ENCODE measurements at places on chromosomes 3 and 15.
A peak's percentile ranks its signal among the peaks of the same experiment; 100 is the strongest.

GRCh38 chr15:59791755-59792154, 102.6 kb upstream of the BNIP2 start:
- no peak for DNase-seq

DNA sequence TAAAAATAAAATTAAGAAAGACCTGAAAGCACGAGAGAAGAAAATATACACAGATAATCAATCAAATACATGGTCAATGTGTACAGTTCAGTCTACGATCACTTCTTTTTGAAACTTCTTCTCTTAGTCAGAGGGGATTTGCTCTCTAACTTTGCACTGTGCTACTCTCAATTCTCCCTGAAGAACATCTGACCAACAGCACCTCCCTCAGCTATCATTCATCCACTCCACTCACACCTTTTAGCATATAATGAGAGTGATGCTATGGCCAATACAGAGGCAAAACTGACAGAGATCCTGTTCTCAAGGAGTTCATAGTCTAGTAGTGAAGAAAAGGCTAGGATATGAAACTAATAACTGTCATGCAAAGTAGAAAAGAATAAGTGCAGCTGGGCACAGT, 45.9 kb downstream of the P3H2 start:
- DNase-seq, result no peak

DNA sequence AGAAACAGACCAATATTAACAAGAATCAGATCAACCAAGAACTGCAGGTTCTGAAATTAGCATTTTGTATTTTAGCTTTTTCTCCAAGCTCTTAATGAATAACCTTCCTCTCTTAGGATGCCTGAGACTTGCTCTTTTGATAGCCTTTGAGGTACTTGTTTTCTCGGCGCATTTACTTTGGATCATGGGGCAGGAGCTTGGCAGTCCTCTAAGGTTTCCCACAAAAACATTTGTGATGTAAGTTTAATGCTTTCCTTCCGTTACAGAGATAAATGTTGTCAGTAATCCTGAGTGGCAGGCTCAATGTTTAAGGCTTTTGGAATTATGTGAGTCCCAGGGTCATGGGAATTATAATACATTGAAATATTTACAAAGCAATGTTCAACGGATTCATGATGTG, 137.8 kb upstream of the SNTN start:
- DNase-seq, result no peak

- no peak for DNase-seq
Measured at GRCh38 chr3:197686899-197687298, 49.8 kb downstream of the RUBCN start.

DNA sequence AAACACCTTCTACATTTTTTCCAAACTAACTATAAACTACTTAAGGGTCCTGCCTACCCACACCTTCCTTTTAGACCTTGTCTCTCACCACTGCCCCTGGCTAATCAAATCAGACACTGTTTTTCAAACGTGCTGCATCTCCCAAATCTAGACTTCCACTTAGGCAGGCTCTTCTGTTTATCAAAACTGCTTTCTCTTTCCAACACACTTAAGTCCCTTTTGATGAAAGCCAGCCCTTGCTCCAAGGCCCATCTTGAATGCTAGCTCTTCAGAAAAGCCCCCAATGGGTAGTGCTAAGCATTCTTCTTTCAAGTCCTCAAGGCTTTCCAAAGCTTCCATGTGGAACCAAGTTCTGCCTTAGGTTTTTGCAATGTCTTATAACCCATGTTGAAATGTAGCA, 888.3 kb downstream of the TUSC7 start:
- no peak for DNase-seq

DNA sequence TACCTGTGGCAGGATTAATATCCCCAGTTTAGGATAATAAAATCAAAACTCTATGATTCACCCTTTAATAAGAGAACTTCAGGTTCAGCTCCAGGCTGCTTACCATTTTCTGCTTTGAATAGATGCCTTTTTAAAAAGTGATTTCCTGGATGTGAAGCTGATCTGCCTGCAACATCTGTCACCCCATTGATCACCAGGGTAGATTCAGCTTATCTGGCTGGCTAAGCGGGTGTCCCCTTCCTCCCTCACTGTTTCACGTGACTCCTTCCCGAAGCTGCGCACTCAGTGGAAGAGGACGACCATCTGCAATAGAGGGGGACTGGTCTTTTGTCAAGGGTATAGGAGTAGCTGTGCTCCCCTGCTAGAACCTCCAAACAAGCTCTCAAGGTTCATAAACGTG, 128.1 kb downstream of the IL1RAP start:
- DNase-seq, result no peak

- peak; percentile 99 for DNase-seq
Measured at GRCh38 chr3:136343873-136344555, 93.9 kb downstream of the PCCB start.

GRCh38 chr3:155211940-155212339, 81.5 kb downstream of the STRIT1 start:
- DNase-seq, result no peak

DNA sequence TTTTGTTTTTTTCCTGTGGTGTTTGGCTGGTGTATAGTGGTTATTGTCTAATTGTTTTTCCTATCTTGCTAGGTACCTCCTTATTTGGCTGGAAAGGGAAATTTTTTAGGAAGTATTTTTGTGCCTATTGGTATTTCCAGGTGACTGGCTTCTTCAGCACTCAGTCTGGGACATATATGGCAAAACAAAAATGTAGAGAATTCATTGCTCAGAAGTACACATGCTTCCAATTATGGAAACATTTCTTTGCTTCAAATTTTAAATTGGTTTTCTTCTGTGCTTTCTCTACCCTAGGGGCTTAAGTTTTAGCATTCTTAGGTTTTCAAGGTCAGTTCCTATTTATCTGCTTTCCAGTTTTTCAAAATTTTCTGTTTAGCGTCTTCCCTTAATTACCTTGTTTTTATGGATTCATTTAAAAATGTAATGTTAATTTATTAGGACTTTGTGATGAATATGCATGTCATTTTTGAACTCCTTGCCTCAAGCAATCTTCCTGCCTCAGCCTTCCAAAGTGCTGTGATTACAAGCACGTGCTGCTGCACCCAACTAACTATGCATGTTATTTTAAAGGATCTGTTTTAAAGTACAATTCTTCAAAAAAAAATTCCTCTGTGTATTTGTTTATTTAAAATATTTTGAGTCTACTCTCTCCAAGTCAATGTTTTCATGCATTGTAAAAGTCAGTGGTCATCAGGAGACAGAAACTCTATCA, 231.9 kb upstream of the DPPA4 start:
- DNase-seq, result peak; percentile 44

- peak; percentile 69 for DNase-seq
Measured at GRCh38 chr15:43225201-43225949, 4.6 kb upstream of the EPB42 start.

- DNase-seq, result no peak
Measured at GRCh38 chr3:161690299-161690620, 193.7 kb downstream of the OTOL1 start.

DNA sequence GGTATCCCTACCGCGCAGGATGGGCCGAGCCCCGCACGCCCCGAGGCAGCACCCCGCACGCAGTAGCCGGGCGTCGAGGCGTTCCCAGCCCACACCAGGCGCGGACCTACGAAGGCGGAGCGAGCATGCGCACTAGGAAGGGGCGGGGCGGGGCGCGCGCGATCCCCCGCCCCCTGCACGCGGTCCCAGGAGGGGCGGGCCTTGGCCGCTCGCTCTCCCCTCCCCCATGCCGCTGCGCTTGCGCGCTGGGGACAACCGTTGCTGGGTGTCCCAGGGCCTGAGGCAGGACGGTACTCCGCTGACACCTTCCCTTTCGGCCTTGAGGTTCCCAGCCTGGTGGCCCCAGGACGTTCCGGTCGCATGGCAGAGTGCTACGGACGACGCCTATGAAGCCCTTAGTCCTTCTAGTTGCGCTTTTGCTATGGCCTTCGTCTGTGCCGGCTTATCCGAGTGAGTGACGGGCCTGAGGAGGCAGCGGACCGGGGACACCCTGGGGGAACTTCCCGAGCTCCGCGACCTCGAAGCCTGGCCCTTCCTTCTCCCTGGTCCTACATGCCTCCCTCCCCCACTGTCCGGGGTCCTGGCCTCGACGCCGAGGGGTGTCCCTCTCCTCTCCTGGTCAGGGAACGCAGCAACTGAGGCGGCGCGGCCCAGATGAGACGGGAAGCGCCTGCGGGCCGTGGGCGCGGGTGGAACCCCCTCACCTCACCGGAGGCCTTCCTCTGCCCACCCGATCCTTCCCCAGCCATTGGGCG, at the start of gene SPESP1:
SPESP1 (plus strand) TSS at position 258 of the 755 bp plus-strand sequence; CDS start at position 387, 129 bp downstream.
- peak; percentile 82 for DNase-seq

GRCh38 chr15:96183514-96183850, 147.0 kb upstream of the NR2F2 start:
- DNase-seq, result no peak

GRCh38 chr3:177813322-177813721, 616.0 kb upstream of the TBL1XR1 start:
- no peak for DNase-seq

DNA sequence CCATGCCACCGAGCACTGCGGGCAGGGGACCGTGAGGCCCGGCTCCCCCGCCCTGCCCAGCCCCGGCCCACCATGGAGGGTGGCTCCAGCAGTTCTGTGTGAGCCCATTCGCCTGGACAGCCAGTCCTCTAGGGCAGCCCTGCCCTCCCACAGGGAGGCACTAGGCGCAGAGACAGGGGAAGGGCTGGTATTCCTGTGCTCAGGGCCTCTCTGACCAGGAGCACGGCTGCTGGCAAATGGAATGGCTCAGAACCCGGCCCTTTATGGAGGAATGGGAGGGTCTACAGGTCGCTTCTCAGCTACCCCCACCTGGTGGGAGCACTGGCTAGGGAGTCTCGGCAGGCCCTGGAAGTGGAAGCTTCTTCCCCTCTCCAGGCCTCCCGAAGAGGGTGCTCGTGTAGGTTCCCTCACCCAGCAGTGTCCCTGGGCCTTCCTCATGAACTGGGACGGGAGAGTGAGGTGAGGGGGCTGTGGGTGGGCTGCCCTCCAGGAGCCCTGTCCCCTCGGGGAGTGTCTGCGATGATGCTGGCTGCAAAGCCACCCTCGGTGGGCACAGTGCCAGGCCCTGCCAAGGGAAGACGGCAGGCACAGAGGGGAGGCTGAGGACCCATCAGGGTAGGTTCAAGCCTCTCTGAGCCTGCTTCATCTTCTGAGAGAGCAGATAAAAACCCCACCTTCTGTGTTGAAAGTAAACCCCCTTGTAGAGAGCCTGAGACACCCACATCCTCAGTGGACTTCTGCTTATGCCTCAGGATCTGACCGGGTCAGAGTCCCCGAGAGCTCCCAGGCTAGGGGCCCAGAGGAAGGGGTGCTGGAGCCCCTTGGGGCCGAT, 1.5 kb downstream of the MELTF start:
- DNase-seq, result no peak

- DNase-seq, result no peak
Measured at GRCh38 chr3:197035577-197035976, 6.0 kb upstream of the MELTF start.

GRCh38 chr15:85386261-85386660, 5.9 kb downstream of the AKAP13 start:
- no peak for DNase-seq

- peak; percentile 48 for DNase-seq
Measured at GRCh38 chr15:63018639-63019038, 23.9 kb upstream of the TPM1 start.

- DNase-seq, result no peak
Measured at GRCh38 chr3:21934591-21934990, 183.6 kb upstream of the ZNF385D start.

DNA sequence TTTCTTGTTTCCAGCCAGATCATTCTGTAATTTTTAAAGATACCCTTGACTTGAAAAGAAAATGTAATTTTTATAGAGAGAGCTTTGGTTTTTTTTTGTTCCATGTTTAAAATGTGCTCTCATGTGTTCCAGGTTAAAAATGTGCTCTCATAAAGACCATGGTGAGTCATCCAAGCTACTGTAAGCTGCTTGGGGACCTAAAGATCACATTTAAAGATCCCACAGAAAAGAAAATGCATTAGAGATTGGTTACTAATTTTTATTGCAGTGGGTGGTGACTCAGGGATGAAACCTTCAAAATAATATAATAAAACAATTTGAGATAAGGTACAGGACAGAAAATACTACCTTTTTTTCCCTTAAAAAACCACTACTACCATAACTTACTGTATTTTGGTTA, 11.0 kb downstream of the TCF12 start:
- DNase-seq, result peak; percentile 77

GRCh38 chr3:128364291-128364690, 102.4 kb downstream of the DNAJB8 start:
- DNase-seq, result no peak

DNA sequence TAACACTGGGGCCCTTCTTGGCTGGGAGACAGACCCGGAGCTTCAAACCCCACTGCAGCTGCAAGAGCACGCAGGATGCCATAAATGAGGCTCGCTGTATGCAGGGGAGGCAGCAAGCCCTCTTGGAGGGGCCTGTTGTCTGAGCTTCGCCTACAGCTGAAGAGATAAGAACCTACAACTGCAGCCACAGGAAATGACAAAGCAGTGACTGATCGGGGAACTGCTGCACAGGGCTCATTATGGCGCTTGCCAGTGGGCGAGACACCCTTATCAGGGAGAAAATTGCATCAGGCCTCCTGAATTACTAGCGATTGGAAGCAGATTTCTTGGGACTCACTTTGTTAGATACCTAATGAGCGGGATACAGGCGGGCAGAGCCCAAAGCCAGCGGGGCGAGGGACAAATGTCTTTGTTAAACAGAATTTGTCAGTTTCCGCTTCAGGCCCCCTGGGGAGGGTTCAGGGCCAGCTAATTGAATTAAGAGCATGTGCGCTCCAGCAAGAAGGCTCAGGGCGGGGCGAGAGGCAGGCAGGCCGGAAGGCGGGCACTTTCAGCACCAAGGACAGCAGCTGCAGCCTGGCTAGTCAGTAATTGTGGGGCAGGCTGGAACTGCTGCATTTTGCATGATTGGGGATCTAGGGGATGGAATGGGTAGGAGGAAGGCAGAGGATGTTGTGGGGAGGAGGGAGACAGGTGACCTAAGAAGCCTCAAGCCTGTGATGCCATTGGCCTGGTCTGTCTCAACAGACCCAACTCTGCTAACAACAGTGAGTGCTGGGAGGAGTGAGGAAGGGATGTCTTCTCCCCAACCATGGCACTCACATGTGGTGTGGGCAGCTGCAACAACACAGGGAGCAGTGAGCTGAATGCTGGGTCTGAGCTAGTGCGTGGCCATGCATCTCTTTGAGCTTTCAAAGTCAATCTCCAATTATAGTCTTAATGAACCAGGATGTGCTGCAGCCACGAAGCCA, 55.3 kb downstream of the CCDC33 start:
- DNase-seq, result peak; percentile 78

GRCh38 chr3:138899351-138899991, 47.5 kb downstream of the FOXL2 start:
- DNase-seq, result no peak

DNA sequence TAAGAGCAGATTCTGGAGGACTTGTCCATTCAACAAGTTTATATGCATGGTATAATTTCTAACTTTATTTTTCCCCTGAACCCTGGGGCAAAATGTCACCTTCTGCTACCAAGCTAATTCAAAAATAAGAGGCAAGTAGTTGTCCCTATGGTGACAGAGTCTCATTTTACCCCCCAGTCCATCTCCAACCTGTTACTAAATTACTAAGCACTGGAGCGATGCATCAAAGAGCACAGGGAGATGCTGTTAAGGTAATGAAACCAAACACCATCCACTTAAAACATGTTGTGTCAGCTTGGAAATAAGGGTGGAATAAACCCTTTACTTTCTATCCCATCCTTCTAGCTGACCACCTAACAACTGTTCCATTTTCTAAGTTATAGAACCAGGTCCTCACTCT, 417.4 kb upstream of the ATP11B start:
- DNase-seq, result no peak

Measured in EH (cell line).